ENCODE measurements at places on chromosomes 2 and 18. TPM values are rescaled to one million over a fixed set of nuclear protein-coding genes. Genes with fewer than 3 reads are reported as not detected.
A peak's percentile ranks its signal among the peaks of the same experiment; 100 is the strongest.

Gene ASXL3
- total RNA-seq, result under 0.01 TPM

Gene NOSTRIN
- total RNA-seq, result 0.43 TPM

Gene CAPN14
- total RNA-seq, result under 0.01 TPM

Gene HIBCH
- 13.5 TPM for total RNA-seq

Gene PPM1G
- total RNA-seq, result 63.9 TPM

Gene ASPRV1
- total RNA-seq, result under 0.01 TPM

Gene TLK1
- total RNA-seq, result 17.3 TPM

Gene COQ10B
- total RNA-seq, result 69.5 TPM

DNA sequence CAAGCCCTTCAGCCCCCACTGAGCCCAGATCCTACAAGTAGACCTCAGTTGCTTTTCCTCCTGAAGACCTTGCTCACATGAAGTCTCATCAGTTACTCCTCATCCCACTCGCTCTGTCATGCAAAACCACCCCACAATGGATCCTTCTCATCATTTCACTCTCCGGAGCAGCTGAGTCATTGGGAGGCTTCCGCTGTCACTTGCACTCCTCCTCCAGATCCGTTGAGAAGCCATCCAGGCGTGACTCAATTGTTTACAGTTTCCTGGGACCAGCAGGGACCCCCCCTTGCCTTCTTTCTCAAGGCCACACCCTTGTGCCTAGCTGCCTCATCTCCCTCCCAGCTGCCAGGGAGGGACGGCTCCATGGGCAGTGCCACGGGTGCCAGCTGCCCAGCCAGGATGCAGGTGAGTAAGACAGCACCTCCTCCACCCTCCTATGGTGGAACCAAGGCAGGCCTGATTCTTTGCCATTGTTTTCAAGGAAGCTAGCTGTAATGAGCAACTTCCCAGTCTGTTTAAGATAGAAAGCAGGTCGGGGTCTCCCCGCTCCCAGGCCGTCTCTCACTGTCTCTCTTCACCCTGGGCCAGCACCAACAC is 16.3 kb downstream of the GPR55 start:
- peak; percentile 80 for DNase-seq

DNA sequence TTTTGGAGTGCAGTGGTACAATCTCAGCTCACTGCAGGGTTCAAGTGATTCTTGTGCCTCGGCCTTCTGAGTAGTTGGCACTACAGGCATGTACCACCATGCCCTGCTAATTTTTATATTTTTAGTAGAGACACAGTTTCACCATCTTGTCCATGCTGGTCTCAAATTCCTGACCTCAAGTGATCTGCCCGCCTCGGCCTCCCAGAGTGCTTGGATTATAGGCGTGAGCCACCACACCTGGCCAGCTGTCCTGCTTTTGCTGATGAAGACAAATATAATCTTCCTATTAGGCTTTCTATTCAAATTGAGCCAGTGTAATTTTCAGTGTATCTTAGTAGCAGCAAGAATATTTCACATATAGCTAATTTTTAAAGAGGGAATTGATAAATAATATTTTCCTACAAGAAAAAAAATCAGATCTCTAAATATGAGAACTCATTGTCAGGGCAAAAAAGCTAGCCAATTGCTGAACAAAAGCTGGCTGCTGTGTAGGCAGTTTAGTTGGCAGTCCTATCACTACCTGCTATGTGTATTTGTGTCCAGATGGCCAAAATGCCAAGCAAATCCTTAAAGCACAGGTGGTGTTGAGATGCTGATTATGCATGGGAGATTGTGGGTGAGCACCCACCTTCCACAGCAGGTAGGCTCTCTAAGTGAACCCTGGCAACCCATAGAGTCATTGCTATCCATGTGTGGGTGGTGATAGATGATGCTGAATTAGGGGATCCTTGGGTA is 60.8 kb upstream of the STAM2 start:
- no peak for DNase-seq

DNA sequence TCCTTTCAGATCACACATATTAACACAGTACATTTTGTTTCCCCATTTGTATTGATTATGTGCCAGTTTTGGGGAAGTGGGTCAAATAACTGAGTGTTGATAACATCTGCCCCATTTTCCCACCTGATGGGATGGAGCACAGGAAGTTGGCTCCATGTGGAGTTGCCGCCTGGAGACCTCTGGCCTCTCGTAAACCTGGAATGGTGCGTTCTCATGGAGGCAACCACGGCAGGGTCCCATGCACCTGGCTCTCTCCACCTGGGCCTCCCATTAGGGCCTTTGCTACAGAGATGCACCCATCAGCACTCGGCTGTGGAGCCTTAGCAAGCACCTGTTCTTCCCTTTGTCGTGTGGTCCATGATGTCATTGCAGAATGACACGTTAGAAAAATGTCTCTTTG is 130.6 kb downstream of the MBP start:
- no peak for DNase-seq

GRCh38 chr2:205892251-205892655 is 193.7 kb downstream of the INO80D start:
- DNase-seq, result peak; percentile 23

GRCh38 chr2:119939915-119940314 is 73.0 kb upstream of the EPB41L5 start:
- no peak for DNase-seq

GRCh38 chr2:133338224-133338623 is 230.0 kb downstream of the NCKAP5 start:
- no peak for DNase-seq

DNA sequence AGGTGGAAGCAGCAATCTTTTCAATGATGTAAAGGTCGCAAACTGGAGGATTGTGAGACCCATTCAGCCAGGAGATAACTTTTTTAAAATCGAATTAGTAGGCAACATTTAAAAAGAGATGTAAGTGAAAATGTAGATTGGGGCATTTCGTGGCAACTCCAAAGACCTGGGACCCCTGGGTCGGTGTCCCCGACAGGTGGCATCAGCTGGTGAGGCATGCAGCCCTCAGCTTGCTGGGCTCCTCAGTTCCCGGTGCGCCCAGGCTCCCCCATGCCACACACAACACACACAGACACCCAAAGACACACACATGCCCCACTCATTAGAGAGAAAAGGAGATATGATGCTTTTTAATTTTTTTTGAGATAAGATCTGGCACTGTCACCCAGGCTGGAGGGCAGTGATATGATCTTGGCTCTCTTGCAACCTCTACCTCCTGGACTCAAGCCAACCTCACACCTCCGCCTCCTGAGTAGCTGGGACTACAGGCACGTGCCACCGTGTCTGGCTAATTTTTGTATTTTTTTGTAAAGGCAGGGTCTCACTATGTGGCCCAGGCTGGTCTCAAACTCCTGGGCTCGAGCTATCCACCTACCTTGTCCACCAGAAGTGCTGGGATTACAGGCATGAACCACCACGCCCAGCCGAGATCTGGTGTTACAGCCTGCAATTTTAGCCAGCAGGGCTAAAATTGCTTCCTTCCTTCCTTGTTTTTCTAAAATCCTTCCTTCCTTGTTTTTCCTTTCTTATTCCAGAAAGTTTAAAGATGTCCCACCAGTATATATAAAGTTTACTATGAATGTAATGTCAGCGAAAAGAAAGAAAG is 122.6 kb upstream of the EPAS1 start:
- no peak for DNase-seq

GRCh38 chr2:19540739-19541525 is 182.5 kb upstream of the OSR1 start:
- peak; percentile 95 for DNase-seq

- DNase-seq, result no peak
Measured at GRCh38 chr2:178828486-178828881, 21.3 kb upstream of the TTN start.

- DNase-seq, result no peak
Measured at GRCh38 chr2:130388221-130388907, 32.5 kb downstream of the PTPN18 start.

- DNase-seq, result no peak
Measured at GRCh38 chr2:181461056-181461997, 4.1 kb downstream of the ITGA4 start.

DNA sequence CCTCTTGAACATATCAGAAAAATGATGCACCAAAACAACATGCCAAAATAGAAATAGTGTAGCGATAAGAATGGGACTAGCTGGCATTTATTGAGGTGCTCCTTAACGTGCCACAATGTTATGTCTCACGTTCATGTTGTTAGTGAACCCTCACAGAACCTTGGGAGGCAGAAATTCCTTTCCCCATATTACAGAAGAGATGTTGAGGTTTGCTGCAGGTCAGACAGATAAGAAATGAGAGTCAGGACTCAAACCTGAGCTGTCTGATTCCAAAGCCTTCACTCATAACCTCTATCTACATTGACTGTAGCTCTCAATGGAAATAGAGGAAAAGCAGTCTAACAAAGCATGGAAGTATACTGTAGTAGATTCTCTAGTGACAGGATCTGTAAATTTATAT is 163.3 kb upstream of the STK17B start:
- DNase-seq, result no peak

DNA sequence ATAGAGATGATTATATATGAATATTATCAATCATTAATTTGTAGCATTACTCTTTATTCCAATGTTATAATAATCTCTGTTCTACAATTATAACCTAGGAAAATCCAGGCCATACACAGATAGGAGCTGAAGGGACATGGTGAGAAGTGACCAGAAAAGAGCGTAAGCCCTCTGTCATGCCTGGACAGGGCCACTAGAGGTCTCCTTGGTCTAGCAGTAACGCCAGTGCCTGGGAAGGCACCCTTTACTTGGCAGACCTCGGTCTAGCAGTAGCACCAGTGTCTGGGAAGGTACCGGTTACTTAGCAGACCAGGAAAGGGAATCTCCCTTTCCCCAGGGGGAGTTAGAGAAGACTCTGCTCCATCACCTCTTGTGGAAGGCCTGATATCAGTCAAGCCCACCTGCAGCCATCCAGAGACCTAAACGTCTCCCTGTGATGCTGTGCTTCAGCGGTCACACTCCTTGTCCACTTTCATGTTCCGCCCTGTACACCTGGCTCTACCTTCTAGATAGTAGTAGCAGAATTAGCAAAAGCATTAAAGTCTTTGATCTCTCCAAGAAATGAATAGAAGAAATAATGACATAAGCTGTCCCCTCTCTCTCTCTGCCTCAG is 447.5 kb upstream of the FSIP2 start:
- peak; percentile 36 for DNase-seq

GRCh38 chr2:184472481-184472880 is 125.8 kb upstream of the ZNF804A start:
- no peak for DNase-seq

DNA sequence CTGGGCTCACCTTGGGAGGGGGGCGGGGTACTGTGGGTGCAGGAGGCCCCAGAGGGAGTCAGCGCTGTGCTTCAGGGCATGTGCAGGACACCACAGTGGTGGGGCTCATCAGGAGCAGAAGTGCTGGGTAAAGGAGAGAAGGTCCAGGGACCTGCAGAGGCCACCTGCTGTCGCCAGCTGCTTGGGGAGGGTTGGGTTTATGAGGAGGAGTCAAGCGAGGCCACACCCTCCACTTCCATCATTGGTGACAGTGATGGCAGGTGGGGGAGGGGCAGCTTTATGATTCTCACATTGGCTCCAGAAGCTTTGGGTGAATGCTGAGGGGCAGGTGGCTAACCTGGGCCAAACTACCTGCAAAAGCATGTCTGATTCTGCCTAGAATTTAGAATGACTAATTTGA is 392.6 kb downstream of the HRH4 start:
- no peak for DNase-seq

DNA sequence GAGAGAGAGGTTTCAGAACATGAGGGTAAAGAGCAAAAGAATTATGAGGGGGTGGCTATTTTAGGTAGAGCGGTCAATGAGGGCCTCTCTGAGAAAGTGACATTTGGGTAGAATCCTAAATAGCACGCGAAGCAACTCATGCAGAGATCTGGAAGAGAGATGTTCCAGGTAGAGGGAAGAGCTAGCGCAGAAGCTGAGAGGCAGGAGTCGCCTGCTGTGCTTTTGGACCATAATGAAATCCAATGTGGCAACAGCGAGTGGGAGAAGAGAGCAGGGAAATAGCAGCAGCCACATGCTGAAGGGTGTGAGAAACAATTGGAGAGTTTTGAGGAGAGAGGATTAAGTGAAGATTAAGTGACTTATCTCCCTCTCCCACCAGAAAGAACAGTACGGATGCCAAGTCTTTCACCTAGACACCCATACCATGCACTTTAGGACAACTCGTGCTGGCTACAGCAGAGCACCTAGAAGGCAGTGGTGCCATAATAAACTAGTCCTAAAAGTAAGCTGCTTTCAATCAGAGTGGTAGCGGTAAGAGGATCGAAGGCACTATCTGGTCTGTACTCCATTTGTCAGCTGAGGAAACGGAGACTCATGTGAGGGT is 129.7 kb downstream of the LRP2 start:
- no peak for DNase-seq

- DNase-seq, result no peak
Measured at GRCh38 chr2:240412975-240413812, 22.3 kb upstream of the GPC1 start.

DNA sequence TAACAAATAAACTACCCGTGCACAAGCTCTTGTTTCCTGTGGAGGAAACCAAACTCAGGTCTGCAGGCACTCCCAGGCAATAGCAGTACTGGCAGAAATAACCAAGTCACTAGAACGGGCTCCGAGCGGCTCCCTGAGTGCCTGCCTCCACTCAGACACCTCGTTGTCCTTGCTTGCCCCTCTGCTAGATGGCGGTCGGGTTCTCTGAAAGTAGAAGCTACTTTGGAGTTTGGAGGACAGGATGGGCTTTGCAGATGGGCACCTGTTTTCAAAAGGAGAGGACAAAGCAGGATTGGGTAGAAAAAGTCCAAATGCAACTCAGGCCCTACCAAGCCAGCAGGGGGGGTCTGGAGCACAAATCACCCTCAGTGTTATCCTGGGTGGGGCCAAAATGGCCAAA is 136.4 kb downstream of the LRRC30 start:
- no peak for DNase-seq

- no peak for DNase-seq
Measured at GRCh38 chr2:238682536-238682935, 165.3 kb upstream of the TWIST2 start.

- DNase-seq, result no peak
Measured at GRCh38 chr18:37641573-37641972, 76.0 kb upstream of the CELF4 start.

GRCh38 chr2:26922405-26923188 is 47.8 kb upstream of the MAPRE3 start:
- DNase-seq, result peak; percentile 26

GRCh38 chr18:63578357-63578958 is 8.7 kb upstream of the SERPINB13 start:
- peak; percentile 53 for DNase-seq

DNA sequence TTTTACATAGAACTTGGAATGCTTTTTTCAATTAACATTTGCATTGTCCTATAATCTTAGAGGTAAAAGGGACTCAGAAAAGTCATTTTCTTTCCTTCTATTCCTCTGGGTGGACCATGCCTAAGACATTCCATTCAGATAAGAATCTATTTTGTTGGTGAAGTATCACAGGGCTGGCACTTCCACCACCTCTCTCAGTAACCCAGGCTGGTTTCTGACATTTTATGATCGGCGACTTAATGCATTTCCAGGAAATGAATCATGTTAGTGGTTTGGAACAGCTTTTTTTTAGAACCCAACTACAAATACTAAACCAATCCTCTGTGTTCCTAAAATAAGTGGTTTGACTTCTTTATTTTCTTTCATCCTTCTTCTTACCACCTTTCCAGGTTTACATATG is 27.0 kb downstream of the GAD1 start:
- peak; percentile 19 for DNase-seq

GRCh38 chr2:238163481-238164198 is 4.9 kb downstream of the ERFE start:
- DNase-seq, result no peak
